ENCODE measurements at places on chromosomes 4 and X.

DNA sequence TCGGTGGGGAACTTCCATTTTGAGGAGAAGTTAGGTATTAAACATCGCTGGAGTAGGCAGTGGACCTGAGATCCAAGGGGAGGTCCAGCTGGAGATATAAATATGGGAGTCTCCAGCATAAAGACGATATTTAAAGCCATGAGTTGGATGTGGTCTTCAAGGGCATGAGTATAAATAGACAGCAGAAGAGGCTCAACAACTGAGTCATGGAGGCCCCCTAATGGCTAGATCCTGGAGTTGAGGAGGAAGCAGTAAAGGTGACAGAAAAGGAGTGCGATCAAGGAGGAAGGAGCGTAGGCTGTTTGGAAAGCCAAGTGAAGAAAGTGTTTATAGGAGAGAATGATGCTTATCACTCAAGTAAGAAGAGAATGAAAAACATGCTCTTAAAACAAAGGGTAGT is 18.1 kb upstream of the APBB2 start:
- DNase-seq = no peak

DNA sequence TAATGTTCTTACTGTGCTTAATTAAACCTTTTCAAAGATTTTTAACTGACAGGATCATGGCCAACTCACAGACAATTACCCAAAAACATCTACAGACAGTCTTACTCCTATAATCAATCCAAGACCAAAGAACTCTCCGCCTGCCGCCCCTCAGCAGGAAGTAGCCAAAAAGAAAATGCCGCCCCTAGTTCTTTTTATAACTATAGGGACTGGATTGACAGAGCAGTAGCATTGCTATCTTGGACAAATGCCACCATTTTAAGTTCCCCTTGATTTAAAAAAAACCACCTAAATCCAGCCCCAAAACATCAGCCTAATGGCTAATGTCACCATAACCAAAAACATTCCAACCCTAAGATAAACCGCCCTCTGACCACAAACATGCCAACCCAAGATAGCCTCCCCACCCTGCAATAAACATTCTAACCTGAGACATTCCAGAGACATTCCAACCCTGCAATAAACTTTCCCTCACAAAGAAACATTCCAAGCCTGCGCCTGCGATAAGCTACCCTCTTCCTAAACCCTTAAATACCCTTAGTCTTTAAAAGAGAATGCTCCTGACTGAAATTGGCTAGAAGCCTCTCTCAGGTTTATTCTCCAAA is 77.0 kb downstream of the COQ2 start:
- DNase-seq = no peak

- no peak for DNase-seq
These were observed 339.7 kb downstream of the DMD start for GRCh38 chrX:32871636-32872035.

DNA sequence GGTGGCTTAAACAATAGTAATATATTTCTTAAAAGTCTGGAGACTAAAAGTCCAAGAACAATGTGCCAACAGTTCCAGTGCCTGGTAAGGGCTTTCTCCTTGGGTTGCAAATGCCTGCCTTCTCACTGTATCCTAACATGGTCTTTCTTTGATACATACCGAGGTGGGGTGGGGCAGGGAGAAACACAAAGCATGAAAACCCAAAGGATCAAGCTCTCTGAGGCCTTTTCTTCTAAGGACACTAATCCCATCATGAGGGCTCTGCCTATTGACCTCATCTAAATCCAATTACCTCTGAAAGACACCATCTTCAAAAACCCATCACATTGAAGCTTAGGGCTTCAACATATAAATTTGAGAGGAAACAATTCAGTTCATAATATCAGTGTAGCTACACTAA is 311.3 kb downstream of the GRID2 start:
- DNase-seq = no peak

GRCh38 chr4:1403591-1404572 is 2.4 kb downstream of the NKX1-1 start:
- DNase-seq = no peak

- DNase-seq = no peak
These were observed 45.5 kb upstream of the PHEX start for GRCh38 chrX:21986596-21986995.

GRCh38 chrX:27162496-27162895 is 300.6 kb downstream of the PPP4R3C start:
- DNase-seq = no peak

DNA sequence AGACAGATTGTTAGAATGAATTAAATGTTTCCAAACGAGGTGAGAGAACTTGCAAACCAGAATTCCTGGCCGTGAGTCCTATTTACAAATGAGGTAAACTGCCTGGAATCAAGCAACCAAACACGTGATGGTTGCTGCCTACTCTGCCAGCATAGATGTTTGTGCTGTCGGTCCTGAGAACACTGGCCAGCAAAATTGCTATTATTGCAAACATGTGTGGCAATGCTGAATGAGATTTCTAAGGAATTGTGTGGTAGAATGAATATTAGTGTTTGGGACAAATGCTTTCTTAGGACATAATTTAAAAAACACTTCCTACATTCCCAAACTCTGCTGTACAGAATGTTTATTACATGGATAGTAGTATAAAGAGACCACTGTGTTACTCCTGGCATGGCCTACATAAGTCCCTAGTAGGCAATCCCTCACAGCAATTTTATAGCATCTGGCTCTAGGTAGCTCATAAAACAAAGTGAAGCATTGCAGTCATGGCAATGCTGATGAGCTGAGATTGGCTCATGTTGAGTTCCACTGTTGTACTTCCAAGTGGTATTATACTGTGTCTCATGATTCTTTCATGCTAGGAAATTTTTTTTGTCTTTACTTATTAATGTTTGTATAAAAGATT is 605.2 kb upstream of the EPHA5 start:
- no peak for DNase-seq

GRCh38 chrX:68571610-68572311 is 72.9 kb downstream of the YIPF6 start:
- no peak for DNase-seq

DNA sequence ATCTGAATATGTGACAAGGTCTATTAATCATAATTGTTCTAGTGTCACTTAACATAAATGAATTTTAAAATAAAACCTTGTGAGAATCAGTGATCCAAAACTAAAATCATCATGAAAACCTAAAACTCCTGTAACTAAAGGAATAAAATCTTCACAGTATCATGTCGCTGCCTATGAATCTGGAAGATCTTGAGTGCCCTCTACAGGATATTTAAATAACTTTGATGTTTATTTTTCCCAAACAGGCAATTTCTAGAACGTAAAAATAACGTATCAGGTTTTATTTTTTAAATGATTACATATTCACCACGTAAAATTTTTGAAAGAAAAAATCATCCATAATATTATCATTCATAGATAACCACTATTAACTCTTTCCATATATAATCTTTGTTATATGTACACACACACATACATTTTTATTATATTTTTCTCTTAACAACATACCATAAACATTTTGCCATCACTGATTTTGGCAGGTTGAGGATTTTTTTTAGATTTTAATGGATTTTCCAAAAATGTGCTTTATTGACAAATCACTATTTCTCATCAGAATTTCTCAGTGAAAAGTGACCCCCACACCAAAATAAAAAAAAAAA is 79.6 kb downstream of the COMMD8 start:
- no peak for DNase-seq

GRCh38 chr4:105936901-105937300 is 41.6 kb downstream of the NPNT start:
- no peak for DNase-seq

DNA sequence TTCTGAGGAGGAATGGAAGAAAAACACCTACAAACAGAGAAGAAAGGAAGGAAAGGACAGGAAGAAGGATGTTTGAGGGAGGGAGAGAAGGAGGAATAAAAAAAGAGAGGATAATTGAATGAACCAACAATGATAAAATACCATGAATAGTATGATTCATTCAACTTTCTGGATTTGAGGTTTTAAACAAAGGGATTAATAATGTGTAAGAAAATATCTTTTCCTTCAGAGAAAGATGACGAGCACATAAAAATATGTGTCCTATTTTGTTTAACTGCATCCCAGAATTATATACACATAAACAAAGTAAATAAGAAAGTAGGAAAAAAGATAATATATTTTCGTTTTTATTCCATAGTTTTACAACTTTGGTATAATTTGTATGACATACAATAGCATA is 1380.4 kb downstream of the STIM2 start:
- DNase-seq = no peak

DNA sequence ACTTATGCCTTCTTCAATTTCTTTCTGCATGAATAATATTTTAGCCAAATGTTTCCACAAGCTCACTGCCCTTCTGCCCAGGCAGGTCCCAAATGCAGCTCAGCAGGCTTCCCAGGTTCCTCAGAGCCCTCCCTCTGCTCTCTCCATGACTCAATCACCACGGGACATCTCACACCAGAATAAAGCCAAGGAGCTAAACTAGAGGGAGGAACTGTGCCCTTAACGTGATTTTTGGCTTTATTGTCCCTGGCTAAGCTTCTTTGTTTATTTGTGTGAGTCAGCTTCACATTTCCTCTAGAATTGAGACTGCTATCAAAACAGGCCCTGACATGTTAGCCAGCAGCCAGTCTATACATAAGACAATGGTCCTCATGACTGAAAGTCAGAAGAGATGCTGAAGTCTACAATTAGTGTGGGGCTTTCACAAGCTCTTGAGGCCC is 186.4 kb upstream of the GALNT7 start:
- no peak for DNase-seq

DNA sequence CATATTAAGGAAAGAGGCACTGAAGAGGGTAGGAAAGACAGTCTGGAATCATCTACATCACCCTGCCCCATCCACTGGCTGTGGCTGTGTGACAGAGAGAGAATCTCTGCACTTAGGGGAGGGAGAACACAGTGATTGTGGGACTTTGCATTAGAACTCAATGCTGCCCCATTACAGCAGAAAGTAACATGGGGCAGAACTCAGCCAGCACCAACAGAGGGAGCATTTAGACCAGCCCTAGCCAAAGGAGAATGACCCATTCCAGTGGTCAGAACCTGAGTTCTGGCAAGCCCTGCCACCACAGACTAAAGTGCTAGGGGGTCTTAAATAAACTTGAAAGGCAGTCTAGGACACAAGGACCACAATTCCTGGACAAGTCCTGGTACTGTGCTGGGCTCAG is 37.9 kb downstream of the ZNF330 start:
- no peak for DNase-seq

GRCh38 chr4:127229855-127230608 is 402.7 kb upstream of the INTU start:
- no peak for DNase-seq

- DNase-seq = no peak
These were observed 30.0 kb upstream of the HUWE1 start for GRCh38 chrX:53716328-53717088.

GRCh38 chr4:4981427-4981826 is 37.8 kb downstream of the CYTL1 start:
- no peak for DNase-seq

DNA sequence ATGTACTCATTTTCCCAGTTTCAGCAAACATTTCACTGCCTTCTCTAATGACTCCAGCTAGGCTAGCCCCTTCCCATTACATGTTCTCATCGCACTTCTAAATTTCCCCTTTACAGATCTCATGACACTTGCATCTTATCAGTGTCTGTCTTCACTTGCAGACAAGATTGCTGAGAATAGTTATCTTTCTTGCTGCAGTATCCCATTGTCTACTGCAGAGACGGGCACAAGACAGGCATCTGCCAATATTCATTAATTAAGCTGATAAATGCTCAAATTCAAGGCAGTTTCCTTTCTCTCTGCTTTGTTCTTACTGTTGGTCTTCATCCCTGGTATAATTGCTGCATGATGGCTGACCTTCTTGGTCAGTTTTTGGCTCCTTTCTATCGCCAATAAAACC is 175.9 kb downstream of the ANTXR2 start:
- no peak for DNase-seq

DNA sequence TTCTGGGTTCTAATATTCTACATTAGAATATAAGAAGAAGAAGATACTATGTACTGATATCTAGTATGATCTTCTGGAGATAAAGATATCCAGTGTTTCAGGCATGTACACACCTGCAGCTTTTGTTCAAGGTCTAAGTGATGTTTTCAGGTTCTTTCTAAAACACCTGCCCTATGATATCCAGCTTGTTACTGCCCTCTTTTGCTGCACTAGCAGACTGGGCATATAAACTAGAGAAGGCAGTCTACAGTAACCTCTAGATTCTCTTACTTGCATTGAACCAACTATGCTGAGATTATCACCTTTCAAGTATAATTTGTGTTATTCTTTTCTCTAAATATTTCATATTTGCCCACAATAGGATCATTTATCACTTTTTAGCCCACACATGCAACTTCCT is 1.9 kb upstream of the FRYL start:
- DNase-seq = no peak

DNA sequence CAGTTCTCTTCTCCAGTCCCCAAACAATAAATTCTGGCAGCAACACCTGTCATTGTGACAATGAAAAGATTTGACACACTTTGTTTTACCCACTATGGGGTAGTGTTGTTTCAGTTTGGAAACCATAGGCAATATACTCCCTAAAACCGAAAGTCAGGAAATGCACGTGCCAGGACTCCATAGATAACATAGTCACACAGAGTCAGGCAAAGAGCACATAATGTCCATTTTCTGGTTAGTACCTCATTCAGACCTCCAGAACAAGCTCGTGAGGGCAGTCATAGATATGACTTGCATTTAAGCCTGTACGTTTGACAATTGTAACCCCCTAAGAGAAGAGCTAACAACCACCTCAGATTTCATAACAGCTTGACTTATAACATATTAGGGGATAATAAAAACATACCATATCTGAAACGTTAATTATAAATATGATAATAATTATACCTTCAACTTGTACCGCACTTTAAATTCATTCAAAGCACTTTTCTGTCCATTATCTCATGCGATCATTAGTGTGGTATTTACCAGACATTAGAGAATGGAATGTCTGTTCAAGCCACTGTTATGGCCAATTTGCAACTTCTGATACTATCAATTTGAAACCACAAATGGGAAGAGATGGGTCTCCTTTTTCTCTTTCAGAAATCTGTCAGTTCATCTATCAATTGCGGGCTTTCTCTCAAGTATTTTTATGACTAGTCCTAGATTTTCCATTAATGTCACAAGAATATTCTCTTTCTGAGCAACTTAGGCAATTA is 147.4 kb downstream of the LDB2 start:
- DNase-seq = no peak

GRCh38 chr4:112855058-112855457 is 194.4 kb upstream of the ANK2 start:
- DNase-seq = no peak

DNA sequence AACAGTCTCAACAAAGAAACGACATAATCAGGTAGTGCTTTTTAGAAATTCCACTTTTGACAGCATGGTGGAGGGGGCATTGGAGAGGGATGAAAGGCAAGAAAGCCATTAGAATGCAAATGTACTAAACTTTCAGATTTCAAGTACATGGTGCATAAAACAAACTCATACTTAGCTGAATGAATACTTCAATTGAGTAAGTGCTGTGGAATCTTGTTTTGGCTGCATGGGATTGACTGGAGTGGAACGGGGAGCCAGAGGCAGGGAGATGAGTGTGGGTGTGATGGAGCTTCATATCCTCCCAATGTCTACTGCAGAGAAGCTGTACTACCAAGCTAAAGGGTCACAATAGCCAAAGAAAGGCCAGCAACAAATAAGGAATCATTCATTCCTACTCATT is 52.4 kb downstream of the USP46 start:
- DNase-seq = no peak

- no peak for DNase-seq
These were observed 540.2 kb upstream of the TENM3 start for GRCh38 chr4:181702864-181703495.

- DNase-seq = no peak
These were observed 63.2 kb downstream of the VEGFC start for GRCh38 chr4:176729489-176729888.

- DNase-seq = no peak
These were observed 70.9 kb upstream of the ENPP6 start for GRCh38 chr4:184288451-184289178.

GRCh38 chrX:130770615-130771014 is 132.4 kb downstream of the ENOX2 start:
- no peak for DNase-seq

Data from WTC11 (cell line).